ENCODE measurements at places on chromosomes 7 and 10.

- DNase-seq: no peak
These were observed 212.4 kb upstream of the YAE1 start for GRCh38 chr7:39353615-39354376.

DNA sequence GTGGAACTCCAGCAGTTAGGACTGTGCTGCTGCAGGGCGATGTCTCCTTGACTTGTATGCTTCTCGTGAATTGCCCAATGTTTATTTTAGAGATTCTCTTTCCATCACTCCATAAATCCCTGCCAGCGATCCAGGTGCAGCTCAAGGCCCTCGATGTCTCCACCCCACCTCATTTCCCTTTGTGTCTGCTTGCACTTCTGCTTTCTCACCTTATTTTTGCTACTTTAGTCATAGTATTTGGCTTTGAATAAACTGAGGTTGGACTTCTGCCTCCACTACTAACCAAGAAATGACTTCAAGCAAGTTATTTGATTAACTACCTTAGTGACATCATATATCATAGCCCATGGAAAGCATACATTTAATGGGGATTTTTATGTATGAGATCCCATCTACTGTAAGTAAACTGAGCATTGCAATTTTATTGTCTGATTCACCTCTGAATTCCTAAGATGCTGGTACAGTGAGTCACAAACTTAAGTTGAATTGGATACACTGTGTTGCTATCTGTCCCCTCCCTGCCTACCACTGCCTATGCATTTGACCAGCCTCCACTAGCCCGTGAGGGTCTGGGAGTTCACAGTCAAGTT, 255.8 kb downstream of the ABCA13 start:
- DNase-seq: no peak

- DNase-seq: no peak
These were observed 293.9 kb downstream of the TNS3 start for GRCh38 chr7:47288060-47288459.

DNA sequence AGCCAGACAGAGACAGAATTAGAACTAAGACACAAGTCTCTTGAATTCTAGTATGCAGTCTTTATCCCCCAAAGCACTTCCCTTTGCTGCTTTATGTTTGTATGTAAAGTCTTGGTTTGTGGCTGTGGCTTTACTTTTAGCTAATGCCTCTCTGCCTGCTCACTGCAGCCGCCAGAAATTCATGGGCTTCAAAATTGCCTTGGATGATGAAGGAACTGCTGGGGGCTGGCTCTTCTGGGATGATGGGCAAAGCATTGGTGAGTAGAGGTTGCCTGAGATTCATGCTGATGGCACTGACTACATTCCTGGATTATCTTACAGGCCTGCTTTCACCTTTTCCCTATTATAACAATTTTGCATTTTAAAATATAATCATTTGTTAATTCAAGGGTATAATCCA, 10.9 kb upstream of the MGAM2 start:
- no peak for DNase-seq

DNA sequence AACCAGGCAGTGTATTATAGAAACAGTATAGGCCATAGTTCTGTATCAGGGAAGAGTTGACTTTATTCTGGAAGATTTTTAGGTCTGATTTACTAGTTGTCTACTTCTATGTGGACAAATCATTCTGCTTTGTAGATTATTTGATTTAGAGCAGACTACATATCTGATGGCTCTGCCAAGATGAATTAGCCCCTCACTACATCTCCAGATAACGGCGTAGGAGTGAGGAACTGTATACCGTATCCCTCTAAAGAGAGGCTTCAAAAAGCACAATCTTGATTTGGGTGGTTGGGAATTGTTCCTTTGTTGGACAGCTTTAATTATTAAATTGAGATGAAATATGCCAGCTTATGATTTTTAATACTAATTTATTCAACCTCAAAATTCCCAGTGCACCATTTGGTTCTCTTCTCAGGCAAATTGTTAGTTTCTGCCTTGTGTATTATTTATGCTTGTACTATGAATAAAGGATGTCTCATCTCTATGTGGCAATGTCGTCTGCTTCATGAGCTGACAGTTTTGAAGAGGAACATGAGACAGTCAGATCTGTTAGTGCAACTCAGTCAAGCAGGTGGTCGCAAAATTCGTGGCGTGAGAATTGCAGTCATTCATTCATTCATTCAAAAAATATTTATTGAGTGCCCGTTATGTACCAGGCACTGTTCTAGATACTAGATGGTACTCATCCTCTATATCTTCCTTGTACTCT, 422.8 kb downstream of the EXOC4 start:
- DNase-seq: no peak

DNA sequence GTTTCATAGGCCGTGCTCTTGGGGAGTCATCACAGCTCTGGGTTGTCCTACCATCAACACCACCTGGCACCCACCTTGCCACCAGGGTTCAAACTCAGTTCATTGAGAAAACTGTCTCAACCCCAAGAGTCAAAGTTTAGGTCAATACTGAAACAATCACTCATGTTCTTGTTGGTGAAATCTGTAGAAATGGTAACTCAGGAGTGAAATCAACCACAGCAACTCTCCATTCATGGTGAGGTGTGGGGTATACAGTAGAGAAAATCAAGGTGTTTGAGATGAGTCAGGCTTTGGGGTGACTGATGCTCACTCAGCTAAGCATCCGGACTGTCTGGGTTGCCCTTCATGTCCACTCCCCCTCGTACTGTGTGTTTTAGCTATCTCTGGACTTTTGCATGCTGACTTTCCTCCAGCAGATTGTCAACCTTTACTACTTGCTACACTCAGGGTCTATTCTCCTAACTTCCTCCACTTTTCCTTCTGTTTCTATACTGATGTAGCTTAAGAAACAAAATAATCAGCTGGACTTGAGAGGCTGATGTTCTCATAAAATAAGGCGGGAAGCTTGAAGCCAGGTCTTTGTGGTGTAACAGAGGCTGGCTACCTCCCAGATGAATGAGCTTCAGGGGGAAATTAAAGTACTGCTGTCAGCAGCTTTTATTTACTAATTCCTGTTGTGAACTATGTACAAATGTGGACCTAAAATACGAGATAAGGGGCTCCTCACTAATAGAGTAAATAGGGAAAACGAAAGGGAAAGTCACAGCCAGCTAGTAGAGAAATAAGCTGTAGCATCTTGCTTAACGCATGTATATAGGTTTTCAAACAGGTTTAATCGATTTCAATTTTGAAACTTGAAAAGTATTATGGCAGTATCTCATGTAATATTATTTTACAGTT, 173.6 kb upstream of the AKR1E2 start:
- DNase-seq: no peak

DNA sequence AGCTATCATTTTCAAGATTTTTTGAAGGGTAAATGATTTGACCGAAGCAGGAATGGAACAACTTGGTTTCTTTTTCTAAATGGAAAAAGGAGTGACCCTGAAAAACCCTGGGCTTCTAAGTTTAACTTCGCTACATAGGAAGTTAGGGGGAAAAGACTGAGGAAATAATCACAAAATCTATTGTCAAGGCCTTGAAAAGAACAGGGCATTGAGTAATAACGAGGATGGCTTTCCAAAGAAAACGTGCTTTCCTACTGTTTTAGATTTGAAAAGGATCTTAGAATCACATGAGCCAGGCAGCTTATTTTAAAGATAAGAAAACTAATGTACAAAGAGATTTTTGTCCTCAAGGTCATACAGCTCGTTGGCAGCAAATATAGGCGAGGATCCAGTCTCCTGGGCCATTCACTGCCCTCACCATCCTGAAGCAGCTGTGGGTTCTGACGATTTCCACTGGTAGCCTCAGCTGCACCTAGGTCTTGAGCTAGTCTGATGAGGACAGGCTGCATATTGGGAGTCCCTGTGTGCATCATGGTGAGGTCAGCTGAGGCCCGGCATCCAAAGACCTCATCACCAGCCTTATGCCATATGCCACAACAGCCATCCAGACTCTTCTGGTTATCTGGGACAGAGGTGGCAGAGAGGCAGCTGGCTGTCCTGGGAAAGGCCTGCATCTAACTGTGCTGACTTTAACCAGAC, 384.7 kb upstream of the NRP1 start:
- no peak for DNase-seq

DNA sequence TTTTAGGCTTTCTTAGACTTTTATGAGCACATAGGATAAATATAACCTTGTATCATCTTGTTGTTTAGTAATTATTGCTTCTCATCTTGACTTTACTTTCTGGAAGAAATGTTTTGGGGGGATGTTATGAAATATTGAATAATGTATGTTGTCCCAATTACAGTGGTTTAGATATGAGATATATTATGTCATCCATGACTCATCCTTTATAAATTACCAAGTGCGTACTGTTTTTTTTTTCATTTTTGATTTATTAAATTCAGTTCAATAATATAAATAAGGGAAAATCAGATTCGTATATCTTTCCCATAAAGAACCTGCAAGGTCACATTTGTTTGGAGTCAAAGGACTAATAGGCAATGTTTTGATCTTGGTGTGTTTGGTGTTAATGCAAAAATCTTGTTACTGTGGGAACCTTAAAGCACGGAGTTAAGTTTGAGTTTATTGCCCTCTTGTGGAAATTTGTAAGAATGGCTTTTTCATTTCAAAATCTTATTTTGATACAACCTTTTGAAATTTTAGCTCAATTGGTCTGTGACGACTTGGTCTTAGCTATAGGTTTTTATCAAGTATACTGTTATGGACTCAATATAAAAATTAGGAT, 108.6 kb downstream of the SRI start:
- DNase-seq: peak; percentile 34

DNA sequence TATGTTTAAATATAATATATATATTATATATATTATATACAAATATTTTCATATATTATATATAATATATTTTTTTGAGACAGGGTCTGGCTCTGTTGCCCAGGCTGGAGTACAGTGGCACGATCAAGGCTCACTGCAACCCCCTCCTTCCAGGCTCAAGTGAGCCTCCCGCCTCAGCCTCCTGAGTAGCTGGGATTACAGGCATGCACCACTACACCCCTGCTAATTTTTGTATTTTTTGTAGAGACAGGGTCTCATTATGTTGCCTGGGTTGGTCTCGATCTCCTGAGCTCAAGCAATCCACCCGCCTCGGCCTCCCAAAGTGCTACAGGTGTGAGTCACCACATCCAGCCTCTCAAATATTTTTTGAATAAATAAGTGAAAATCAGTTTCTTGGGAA, 215.5 kb downstream of the GATA3 start:
- no peak for DNase-seq

DNA sequence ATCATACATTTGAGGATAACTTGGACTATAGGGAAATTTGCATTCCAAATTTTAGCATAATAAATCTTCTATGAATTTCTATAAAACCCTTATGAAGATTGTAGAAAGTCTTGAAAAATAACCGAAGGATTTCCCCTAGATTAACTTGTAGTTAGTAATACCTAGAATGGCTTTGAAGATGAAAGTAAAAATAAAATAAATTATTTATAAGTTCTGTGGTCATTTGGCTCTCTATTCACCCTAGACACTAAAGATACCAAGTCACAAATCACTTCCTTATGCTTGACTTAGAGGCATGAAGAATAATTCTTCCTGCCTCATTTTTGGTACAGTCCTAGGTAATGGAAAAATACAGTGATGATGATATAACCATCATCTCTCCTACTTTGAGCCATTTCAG, 79.3 kb downstream of the CSTF2T start:
- DNase-seq: peak; percentile 7

GRCh38 chr10:83332690-83333089, 806.6 kb upstream of the GHITM start:
- DNase-seq: no peak

DNA sequence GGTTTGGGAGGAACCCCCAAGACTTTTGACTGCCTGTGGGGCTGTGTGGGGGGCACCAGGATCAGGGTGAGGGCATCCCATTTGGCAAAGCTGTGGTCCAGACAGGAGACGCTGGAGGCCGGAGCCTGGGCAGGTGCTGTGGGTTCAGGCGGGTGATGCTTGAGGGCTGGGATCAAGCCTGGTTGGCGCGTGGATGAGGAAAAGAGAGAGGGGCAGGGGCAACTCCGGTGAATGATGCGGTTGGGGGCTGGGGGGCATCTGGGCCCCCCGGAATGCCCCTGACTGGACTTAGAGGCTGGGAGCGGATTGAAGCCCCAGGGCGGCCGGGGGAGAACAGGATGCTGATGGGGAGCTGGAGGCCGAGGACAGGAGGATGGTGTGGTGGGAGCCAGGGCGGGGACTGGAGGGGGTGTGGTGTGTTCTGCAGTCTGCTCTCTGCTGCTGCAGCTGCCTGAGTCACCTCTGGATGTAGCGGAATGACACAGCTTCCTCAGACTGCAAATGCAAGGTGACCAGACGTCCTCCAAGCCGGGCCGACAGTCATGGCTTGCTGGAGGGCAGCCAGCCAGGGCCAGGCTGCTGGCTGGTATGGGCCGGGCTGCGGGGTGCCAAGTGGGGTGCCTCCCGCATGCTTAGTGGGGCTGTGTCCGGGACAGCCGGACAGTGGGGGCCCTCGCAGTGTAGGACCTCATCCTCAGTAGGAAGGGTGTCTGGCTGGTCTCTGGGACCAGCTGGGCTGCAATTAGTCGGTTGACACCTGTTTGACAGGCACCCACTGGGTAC, 3.2 kb downstream of the MAFK start:
- DNase-seq: peak; percentile 78
